ENCODE measurements at places on chromosomes 3 and 15.

- no peak for DNase-seq
These were observed 9.9 kb downstream of the KIF23 start for GRCh38 chr15:69424001-69424400.

GRCh38 chr15:96047255-96047931, 283.1 kb upstream of the NR2F2 start:
- no peak for DNase-seq

DNA sequence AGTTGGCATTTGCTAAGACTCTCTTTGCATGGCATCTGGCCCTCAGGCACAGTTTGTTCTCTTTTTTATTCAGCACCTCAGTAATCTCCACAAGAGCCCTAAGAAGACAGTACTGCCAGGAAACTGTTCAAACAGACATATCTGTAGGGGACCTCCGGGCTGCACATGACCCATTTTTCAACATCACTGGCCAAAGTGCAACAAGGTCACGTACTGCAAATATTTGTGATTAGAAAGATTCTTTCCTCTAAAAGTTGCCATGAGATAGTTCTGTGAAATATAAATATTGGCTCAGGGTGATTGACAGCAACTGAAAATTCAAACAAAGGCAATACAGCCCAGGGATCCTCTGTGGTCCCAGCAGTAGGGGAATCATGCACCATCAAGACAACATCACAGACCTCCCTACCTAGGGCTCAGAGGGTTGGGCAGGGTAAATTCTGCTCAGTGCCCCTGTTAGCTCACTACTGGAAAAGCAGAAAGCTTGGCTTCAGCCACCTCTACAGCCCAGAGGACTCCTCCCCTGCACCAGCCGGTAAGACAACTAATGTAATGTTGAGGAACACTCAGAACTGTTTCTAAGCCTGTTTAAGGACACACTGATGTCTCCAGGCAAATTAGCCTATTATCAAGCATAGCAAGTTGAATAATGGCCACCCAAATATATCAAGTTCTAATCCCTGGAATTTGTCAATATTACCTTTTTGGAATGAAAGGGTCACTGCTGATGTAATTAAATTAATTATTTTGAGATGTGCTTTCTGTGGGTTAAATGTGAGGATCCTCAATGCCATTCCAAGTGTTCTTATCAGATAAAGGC, 117.4 kb upstream of the LPP start:
- no peak for DNase-seq

DNA sequence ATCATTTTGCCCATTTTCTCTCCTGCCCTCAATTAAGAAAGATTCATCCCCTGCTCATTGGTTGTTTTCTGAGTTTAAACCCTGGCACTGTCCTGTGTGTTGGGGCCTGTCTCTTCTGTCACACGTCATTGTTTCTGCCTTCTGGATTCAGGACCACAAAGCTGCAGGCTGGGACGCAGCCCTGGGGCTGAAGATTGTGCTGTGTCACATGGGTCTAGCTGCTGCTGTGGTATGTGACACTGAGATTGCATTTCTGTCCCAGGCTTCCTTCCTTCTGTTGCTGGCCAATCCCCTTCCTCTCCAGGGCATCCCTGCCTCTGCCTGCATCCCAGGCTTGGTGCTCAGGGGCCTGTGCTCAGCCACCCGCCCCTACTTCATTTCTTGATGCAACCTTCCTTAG, 28.9 kb downstream of the INSYN1 start:
- DNase-seq = no peak

- no peak for DNase-seq
These were observed 48.3 kb downstream of the ASB7 start for GRCh38 chr15:100650685-100651084.

GRCh38 chr15:64931381-64931780, 19.7 kb downstream of the ANKDD1A start:
- no peak for DNase-seq

GRCh38 chr3:183478501-183478900, 50.1 kb upstream of the MCF2L2 start:
- DNase-seq = no peak

DNA sequence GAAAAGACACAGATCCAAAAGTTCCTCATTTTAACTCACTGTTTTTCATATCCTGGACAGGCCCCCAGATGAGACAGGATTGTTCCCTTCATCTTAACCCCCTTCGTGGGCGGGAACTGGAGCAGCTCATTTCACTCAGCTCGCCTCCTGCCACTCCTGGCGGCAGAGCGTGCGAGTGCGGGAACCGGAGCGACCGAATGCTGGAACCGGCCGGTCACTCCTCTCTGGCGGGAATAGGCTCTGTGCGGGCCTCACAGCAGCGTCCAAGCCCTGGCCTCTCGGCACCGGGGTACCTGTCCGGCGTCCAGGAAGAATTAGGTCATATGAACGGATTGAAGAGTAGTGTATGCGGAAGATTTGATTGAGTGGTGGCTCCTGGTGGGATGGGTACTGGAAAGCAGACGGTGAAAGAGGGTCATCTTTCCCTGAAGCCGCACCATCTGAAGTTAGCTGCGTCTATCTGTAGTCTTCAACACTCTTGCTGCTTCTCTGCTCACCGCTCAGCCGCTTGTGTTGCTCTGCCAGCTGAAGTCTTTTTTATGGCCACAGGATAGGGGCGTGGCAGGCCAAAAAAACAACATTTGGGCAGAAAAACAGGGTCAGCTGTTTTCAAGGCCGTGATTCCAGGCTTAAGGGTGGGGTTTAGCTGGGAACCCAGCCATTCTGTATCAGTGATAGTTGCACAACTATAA, 42.3 kb upstream of the FXR1 start:
- no peak for DNase-seq

DNA sequence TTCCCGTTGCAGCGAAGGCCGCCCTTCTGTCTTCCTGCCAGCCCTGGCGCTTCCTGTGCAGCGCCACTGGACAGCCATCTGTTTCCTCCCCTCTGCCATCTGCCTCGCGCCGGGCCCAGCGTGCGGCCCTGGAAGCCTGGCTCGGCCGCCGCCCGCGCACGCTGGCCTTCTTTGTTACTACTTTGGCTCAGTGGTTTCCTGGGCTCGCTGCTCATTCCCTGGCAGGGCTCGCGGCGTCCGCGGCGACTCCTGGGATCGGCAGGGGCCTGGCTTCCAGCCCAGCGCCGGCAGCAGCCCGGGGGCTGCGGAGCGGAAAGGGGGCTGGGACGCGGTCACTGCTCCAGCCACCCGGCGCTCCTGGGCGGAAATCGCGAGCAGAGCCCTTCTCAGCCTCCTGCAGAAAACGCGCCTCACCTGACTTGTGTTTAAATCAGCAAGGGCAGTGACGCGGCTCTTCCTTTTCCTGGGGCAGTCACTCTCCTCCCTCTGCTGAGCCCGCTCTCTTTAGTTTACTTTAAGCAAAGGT, 10.0 kb downstream of the CMTM7 start:
- DNase-seq = peak; percentile 48

DNA sequence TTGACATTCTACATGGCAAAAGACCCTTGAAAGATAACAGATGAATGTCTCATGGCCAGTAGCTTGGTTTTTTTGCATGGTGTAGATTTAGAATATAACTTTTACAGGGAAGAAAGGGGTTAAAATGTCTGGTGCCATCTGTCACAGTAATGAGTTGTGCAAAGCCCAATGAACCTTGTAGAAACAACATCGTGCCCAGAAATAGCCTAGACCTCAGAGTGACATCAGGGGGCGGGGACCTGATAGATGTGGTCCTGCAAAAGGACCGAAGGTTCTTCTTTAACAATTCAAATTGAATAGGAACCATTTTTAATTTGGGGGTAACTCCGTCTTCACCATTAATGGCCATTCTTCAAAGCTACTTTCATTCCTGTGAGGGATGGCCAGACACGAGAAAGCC, 254.1 kb upstream of the CTDSPL start:
- no peak for DNase-seq

- no peak for DNase-seq
These were observed 335.0 kb upstream of the CTNNB1 start for GRCh38 chr3:40864146-40864782.

- no peak for DNase-seq
These were observed 186.9 kb downstream of the FAM43A start for GRCh38 chr3:194872669-194872977.

DNA sequence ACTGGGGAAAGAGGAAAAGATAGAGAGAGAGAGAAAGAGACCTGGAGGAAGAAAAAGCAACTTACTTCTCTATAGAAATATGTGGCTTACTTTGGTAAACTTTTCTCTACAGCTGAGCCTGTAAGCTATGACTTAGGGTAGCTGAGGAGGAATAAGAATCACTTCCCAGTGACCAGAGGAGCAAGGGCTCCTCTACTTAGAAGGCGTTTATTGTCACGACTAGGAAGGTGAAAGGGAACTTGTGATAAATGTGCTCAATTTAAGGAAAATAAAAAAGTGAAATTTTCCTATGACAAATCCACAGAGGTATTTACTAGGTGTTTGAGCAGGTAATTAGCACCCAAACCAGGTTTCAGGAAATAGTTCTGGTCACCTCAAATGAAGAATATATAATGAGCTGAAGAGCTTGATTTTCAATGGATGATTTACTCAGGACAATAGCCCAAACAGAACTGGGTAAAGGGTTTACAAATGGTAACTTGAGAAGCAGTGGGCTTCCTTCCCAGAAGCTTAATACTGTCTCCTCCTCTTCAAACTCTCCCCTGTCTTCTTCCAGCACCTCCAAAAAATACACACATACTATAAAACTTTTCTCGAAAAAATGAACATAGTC, 46.1 kb downstream of the SOX2 start:
- no peak for DNase-seq

DNA sequence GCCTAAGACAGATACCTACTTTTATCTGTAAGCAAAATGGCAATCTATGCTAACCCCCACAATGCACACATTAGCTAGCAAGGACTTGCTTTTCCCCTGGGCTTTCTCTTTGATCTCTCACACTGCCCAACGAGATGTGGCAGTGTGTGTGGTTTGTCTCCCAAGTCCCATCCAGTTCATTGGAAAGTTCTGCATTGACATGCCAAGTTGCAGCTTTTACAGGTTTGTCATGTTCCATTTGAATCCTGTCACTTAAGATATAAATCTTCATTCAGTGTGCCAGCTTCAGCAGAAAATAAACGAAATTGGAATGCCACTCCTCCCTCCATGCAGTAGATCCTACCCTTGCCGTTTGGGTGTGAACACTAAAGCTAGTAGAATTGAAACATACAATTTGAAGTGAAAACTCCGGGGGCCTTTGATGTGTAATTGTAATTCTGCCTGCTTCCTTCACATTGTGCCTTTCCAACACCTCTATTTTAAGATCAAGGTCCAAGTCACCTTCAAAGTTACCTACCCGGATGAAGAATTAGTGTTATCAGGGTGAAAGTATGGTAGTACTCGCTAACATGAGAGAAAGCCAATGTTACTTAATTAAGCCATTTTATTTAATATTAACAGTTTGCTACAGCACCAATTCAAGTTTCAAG, 130.9 kb upstream of the BHLHE40 start:
- no peak for DNase-seq
